COR-L47 (cell line): ENCODE measurements at places on chromosomes 6 and 20.

GRCh38 chr20:49646126-49646525, 67.6 kb downstream of the B4GALT5 start:
- DNase-seq = no peak

DNA sequence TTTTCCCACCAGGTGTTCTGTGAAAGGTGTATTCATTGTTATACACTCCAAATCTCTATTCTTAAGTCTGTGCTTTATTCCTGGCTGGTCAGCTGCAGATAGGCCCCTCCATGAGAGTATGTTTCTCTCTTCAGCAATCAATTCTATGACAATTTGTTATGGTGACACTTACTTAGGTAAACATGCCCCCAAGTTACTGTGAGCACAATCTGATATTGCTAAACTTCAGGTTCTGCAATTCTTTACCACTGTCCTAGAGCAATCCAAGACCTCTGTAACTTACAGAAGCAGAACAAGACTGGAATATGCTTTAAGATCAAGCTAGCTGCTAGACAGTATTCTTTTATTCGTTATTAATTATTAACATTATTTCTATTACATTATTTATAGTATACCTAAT, 391.9 kb downstream of the FRK start:
- DNase-seq = no peak

GRCh38 chr6:158559338-158559894, 475 bp upstream of the TMEM181 start:
- DNase-seq = no peak

DNA sequence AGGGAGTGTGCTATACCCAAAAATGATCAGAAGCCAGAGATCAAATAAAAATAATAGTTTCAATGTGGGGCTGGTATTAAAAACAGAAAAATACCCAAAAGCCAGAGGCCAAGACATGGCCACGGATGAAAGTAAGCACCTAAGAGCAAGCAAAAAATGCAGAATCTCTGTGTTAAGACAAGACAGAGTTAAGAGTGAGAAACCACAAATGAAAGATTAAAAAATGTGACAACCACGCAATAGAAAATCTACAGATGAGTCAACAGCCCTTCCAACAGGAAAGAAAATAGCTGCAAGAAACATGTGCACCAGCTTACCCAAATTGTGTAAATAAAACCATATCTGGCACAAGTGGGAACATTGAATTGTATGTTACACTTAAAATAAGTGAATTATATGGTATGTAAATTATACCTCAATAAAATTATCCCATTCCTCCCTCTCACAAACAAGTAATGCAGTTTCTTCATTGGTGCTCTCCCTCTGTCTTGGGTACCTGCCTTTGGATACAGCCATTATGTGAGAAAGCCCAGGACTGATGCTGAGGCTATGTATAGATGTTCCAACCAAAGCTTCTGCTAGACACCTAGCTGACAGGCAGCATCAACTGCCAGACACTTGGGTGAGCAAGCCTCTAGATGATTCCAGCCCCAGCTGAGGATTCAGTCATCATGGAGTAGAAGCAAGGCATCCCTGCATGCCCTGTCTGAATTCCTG, 55.3 kb upstream of the UFL1 start:
- no peak for DNase-seq

DNA sequence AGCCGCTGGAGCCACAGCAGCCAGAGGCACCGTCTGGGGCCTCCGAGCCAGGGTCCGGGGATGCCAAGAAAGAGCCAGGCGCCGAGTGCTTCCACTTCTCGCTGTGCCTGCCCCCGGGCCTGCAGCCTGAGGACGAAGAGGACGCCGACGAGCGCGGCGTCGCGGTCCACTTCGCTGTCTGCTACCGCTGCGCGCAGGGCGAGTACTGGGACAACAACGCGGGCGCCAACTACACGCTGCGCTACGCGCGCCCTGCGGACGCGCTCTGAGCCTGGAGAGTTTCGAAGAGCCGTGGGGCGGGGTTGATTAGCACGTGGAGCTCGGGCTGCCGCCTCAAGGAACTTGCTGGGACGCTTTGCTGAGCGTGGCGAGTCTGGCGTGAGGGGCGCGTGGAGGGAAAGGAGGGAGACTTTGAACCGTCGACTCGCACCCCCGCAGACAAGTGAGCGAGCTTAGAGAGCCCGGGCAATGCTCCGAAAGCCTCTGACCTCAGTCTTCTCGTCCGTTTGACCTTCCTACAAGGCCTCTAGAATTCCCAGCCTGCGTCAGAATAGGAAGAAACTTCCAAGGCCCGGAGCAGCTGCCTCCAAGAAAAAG, 1.3 kb downstream of the PPP1R3G start:
- no peak for DNase-seq

GRCh38 chr20:19022791-19023448, 189.5 kb upstream of the SLC24A3 start:
- DNase-seq = no peak

DNA sequence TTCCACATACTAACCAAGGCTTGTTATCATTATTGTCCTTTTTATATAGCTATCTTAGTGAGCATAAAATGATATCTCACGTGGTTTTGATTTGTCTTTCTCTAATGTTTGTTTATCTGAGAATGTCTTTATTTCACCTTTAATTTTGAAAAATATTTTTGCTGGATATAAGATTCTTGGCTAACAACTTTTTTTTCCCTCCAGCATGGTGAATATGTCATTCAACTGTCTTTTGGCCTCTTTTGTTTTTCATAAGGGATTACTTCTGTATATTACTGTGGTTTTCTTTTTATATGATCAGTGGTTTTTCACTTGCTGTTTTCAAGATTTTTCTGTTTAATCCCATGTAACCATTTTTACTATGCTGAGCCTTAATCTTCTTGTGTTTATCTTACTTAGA, 141.0 kb downstream of the GRM1 start:
- DNase-seq = no peak

DNA sequence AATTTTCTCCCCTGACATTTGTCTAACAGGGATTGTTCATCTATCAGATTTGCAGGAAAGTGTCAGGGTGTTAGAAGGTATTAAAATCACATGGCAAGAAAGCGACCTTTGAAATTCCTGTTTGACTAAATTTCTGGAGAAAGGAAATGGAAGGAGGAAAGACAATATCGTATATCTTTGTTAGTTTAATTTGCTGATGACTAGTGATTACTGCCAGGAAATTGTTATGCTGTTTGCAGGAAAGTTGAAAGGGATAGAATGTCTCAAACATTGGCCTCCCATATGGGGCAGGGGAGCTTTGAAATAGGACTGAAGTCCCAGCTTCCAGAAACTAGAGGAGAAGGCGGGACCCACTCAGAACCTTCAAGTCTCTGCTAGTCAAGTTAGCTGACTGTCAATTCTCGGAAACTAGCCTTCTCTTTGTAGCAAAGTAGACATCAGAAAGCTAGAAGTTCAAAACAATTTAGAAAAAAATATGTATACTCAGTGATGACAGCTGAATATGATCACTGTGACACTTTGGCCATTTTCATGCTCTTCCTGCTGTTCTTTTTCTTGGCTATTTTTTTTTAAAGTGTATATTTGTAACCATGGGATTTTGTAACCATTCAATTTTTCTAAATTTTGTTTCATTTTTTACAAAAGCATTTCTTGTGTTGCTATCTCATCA, 53.4 kb upstream of the RALGAPA2 start:
- DNase-seq = no peak
